ENCODE measurements at places on chromosomes 5 and 9.
A peak's percentile ranks its signal among the peaks of the same experiment; 100 is the strongest.

GRCh38 chr5:61620699-61621182, 288.7 kb downstream of the ZSWIM6 start:
- H3K4me1 ChIP-seq, result peaks cover 50% of the 10 kb centered on the region
- no peak overlapping the region for H3K4me3 ChIP-seq
- no peak for DNase-seq
- no peaks in the 10 kb centered on the region for H3K36me3 ChIP-seq

GRCh38 chr5:155290937-155291336, 277.4 kb downstream of the KIF4B start:
- peaks cover 2% of the 10 kb centered on the region for H3K27me3 ChIP-seq
- no peaks in the 10 kb centered on the region for H3K36me3 ChIP-seq
- no peak for DNase-seq

DNA sequence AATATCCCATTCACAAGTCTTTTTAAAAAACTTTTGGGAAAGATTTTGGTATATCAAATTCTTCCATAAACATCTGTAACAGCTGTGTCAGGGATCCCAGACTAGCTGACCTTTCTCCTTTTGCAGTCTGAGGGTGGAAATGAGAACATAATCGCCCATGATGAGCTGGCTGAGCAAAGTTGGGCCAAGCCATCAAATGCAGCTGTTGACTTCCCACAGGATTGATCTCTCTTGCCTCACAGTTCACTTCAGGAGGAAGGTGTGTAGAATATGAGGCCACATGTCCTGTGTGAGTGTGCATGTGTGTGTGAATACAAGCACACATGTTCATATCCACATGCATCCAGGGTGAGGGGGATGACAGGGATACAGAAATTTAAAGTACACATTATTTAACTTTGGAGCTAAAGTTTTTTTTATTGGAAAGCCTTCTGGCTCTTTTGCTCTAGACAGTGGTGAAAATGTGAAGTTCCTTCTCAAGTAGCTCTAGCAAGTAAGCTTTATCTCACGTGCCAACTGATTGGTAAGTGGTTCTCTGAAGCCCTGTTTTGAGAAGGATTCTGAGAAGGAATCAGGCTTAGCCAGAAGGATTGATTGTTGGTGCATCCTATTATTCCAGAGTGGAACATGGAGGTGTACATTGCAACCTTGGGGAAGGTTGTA, 468.8 kb upstream of the DMAC1 start:
- no peak overlapping the region for H3K4me3 ChIP-seq
- H3K4me1 ChIP-seq, result peaks cover 3% of the 10 kb centered on the region
- H3K27me3 ChIP-seq, result no peaks in the 10 kb centered on the region
- no peak overlapping the region for H3K27ac ChIP-seq
- DNase-seq, result no peak

DNA sequence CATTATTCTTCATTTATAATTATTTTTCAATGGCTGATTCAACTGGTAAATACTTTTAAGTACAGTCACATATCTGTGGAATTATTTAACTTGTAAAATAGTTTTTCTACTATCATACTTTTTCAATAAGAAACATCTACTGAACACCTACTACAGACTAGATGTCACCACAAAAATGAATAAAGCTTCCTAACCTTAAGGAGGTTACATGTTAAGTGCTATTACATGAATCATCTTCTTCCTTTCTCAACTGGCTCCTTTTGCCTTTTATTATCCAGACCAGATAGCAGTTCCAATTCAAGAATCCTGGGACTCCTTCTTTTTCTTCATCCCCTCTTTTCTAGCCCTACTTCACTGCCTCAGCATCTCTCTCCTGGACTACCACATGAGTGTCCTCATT, 4.7 kb downstream of the PGGT1B start:
- no peaks in the 10 kb centered on the region for H3K27me3 ChIP-seq
- H3K4me1 ChIP-seq, result peaks cover 30% of the 10 kb centered on the region
- no peak overlapping the region for H3K4me3 ChIP-seq
- no peak for DNase-seq
- no peak overlapping the region for H3K27ac ChIP-seq

GRCh38 chr5:154612666-154613065, 134.6 kb upstream of the HAND1 start:
- H3K27me3 ChIP-seq, result peaks cover 86% of the 10 kb centered on the region
- DNase-seq, result no peak
- H3K4me3 ChIP-seq, result no peak overlapping the region
- no peaks in the 10 kb centered on the region for H3K36me3 ChIP-seq

GRCh38 chr9:109751253-109751652, 28.7 kb upstream of the PALM2AKAP2 start:
- peaks cover 17% of the 10 kb centered on the region for H3K4me1 ChIP-seq
- peaks cover 22% of the 10 kb centered on the region for H3K27me3 ChIP-seq
- no peaks in the 10 kb centered on the region for H3K36me3 ChIP-seq
- H3K4me3 ChIP-seq, result no peak overlapping the region
- H3K27ac ChIP-seq, result no peak overlapping the region
- no peak for DNase-seq

- H3K36me3 ChIP-seq, result peaks cover 10% of the 10 kb centered on the region
- H3K4me3 ChIP-seq, result no peak overlapping the region
- no peaks in the 10 kb centered on the region for H3K27me3 ChIP-seq
- H3K27ac ChIP-seq, result peak overlapping the region; percentile 72
- H3K4me1 ChIP-seq, result peaks cover 61% of the 10 kb centered on the region
- no peak for DNase-seq
Measured at GRCh38 chr9:27469550-27469949, 54.5 kb upstream of the IFNK start.

GRCh38 chr5:108125771-108126511, 256.0 kb downstream of the FBXL17 start:
- H3K4me1 ChIP-seq, result no peaks in the 10 kb centered on the region
- H3K27ac ChIP-seq, result no peak overlapping the region
- H3K27me3 ChIP-seq, result no peaks in the 10 kb centered on the region
- H3K36me3 ChIP-seq, result no peaks in the 10 kb centered on the region

DNA sequence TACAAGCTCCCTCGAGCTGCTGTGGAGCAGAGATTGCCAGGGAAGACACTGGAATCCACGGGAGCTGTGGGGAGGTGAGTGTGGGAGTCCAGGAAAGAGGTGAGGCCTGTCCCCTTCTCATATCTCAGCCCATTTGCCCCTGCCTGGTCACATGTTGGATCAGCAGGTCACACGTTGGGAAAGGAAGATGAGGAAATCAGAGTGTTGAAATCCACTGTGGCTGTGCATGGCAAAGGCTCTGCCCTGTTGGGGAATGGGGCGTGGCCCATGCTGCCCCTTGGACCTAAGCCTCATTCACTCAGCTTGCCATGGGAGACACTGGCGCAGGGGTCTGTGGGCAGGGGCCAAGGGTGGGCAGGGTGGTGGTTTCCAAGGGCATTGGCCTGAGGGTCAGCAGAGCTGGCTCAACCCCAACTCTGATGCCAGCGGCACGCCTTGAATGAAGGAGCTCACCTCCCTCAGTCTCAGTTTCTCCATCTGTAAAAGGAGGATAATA, 85.4 kb upstream of the CPEB4 start:
- H3K4me1 ChIP-seq, result no peaks in the 10 kb centered on the region
- H3K36me3 ChIP-seq, result no peaks in the 10 kb centered on the region
- H3K27me3 ChIP-seq, result no peaks in the 10 kb centered on the region
- no peak overlapping the region for H3K4me3 ChIP-seq
